ENCODE measurements at places on chromosomes 2 and 18.

DNA sequence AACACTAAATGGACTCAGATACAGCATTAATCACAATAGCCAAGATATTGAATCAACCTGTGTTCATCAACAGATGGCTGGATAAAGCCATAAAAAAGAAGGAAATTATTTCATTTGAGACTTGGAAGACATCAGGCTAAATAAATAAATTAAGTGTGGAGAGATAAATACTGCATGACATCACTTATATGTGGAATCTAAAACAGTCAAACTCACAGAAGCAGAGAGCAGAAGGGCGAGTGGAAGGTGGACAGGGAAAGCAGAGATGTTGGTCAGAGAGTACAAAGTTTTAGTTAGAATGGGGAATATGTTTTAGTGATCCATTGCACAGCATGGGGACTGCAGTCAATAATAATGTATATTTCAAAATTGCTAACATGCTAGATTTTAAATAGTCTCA is 207.2 kb downstream of the VAPA start:
- DNase-seq: no peak

DNA sequence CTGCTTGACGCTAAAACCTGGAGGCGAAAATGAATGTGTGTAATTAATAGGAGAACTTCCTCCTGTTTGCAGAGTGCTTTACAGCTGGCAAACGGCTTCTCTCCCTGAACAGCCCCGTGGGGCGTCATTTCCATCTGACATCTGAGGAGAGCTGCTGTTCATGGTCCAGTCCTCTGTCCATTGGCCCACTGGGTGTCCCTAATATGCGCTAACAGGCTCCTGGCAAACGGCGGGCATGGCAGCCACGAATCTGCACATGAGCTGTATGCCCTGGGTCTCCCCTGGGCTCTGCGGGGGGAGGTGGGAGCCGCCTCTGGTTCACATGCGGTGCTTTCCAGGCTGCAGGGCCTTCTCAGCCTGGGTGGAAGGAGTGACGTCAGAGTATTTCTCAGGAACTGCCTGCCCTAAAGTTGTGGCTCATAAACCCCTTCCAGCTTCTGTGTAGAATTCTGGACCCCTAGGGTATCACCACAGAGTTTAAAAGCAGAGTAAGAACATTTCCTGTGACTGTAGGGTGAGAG is 73.2 kb downstream of the LRRFIP1 start:
- peak; percentile 69 for DNase-seq

DNA sequence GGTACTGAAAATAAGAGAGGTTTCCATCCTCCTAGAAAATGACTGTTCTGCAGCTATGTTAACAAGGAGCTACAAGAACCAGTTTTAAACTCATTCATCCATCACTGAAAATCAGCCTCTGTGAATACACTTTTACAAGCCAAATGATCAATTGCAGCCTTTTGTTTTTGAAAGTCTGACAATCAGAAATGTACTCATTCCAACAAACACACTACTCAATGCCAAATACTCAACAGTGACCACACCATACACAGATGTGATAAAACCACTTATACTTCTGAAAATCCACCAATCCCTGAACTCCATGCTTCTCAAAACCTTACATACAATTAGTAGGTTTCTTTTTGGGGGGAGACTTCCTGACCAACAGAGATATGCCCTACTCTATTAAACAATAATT is 663.9 kb upstream of the CHAC2 start:
- no peak for DNase-seq

DNA sequence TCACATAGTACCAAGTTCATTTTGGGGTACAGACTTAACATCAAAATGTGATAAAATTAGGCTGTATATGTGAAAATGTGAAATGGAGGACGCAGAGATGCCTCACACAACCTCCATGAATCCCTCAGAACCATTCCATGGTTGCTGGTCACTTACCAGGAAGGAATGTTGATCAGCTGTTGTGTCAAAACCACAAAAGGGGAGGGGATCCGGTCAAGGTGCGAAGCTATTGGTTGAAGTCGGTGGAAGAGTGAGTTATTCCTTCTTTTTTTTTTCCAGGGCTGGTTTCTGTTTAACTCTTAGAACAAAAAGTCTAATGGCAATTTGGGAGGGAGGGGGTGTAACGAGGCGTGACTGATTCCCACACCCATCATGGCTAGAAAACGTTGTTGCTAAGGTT is 32.3 kb upstream of the REG3A start:
- DNase-seq: no peak

GRCh38 chr2:168033966-168034365 is 213.4 kb downstream of the STK39 start:
- DNase-seq: no peak
